Heart right ventricle (tissue), 16 donors: ENCODE measurements at places on chromosomes 2 and 18. TPM values are rescaled to one million over a fixed set of nuclear protein-coding genes. Genes with fewer than 3 reads are reported as not detected.

DNA sequence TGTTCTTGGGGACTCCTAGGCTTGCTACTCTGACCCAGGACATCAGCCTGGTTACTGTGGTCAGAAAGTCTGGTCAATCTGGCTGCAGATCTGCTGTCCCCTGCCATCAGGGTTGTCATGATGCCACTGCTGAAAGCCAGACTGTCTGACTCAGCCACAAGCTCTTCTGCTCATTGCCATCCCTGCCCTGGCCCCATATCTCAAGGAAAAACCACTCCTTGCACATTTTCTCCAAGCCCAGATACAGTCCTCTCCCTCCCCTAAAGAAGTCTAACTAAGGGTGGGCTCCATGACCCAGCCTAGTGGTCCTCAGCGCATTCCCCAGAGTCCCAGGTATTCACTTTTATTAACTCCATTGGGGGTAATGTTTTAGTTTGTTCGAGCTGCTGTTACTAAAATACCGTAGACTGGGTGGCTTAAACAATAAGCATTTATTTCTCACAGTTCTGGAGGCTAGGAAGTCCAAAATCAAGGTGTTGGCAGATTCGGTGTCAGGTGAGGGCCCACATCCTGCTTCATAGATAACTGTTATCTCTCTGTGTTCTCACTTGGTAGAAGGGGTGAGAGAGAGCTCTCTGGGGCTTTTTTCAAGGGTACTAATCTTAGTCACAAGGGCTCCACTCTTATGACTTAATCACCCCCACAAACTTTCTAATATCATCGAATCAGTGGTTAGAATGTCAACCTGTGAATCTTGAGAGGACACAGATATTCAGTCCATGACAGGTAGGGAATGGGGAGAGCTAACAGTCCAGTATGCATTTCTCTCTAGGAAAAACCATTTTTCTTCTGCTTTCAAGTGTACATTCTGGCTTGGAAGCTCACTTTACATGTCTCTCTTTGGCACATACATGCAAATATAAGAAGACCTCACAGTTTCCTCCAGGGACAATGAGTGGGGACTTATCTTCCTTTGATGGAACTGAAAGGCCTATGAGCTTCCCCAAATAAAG is 94.8 kb upstream of the CXCR4 start:
- no peak for DNase-seq
- H3K4me1 ChIP-seq: no peaks in the 10 kb centered on the region
- no peak overlapping the region for H3K27ac ChIP-seq
- no peaks in the 10 kb centered on the region for H3K36me3 ChIP-seq

DNA sequence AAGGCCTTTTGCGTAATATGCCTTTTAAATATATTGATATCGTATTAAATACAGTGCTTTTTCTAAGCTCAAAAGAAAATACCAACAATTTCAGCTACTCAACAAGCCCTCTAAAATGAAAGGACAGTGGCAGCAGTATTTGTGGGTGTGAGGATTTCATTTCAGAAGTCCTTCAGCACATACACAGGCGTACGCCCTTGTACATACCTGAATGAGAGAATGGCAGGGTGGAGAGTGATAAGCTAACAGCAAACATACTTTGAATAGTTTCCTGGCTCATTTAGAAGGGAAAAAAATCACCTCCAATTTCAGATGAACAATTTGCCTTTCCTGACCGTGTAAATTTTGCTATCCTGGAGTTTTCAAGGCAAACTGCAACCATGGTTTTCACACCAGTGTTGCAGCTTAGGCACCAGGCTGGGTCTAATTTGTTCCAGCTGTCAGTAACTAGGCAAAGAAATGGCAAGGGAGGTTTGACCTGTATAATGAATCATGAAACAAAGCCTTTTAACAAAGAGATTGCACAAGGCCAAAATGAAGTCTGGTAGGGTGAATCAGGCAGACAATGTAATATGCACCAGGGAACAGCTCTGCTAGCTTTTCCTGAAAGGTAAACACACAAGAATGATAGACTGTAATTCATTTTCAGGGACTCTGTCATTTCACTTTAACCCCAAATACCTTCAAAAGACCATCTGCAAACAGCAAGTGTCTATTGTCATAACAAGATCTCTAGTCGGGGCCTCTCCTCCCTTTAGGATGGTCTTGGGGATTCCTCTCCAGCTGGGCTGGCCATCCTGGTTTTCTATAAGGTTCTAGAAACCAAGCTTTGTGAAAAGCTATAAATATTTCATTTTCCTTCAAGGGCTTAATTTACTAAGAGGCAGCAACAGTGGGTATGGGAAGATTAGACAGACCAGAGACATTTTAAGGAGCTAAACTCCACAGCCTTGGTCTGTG is 11.5 kb downstream of the ANKRD29 start:
- H3K4me1 ChIP-seq: peaks cover 45% of the 10 kb centered on the region
- H3K27me3 ChIP-seq: no peaks in the 10 kb centered on the region
- no peak for DNase-seq
- H3K27ac ChIP-seq: no peak overlapping the region
- H3K4me3 ChIP-seq: no peak overlapping the region
- no peaks in the 10 kb centered on the region for H3K36me3 ChIP-seq

The LAPTM4A gene
- total RNA-seq: 183 TPM

The REG3G gene
- not detected for total RNA-seq

The ANO7 gene
- total RNA-seq: 2.6 TPM

GRCh38 chr18:74623047-74623816 is 25.6 kb downstream of the ZNF407 start:
- no peak overlapping the region for H3K4me3 ChIP-seq
- no peak for DNase-seq
- no peak overlapping the region for H3K27ac ChIP-seq
- H3K27me3 ChIP-seq: no peaks in the 10 kb centered on the region
- no peaks in the 10 kb centered on the region for H3K36me3 ChIP-seq

- no peaks in the 10 kb centered on the region for H3K4me1 ChIP-seq
- no peak overlapping the region for H3K4me3 ChIP-seq
- no peak for DNase-seq
- no peaks in the 10 kb centered on the region for H3K27me3 ChIP-seq
These were observed 63.3 kb upstream of the GALNT5 start for GRCh38 chr2:157194097-157194688.

GRCh38 chr18:23416298-23416697 is 36.8 kb upstream of the RIOK3 start:
- no peak overlapping the region for H3K4me3 ChIP-seq
- no peaks in the 10 kb centered on the region for H3K4me1 ChIP-seq
- no peak overlapping the region for H3K27ac ChIP-seq
- no peaks in the 10 kb centered on the region for H3K27me3 ChIP-seq
- DNase-seq: no peak

DNA sequence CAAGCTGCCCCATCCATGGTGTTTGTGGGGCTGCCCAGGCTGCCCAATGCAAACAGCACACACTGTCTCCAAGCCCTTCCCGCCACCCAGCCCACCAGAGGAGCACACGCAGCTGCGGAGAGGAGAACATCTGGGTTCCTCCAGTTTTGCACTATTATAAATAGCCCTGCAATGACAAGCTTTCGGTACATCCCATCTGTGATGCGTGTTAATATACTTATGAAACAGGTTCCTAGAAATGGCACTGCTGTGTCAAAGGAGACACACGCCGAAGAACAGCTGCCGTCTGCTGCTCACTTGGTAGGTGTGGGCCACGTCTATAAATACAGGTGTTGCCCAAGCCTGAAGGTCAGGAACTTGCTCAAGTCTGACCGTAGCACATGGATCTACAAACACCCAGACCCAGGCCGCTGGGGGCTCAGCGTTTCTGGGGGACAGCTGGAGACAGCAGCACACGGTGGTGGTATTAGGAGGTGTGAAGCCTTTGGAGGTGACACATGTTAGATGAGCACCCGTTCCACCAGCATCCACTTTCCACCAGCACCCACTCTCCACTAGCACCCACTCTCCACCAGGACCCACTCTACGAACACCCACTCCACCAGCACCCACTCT is 34.3 kb downstream of the PXDN start:
- H3K27me3 ChIP-seq: no peaks in the 10 kb centered on the region
- H3K4me1 ChIP-seq: peaks cover 75% of the 10 kb centered on the region
- no peak overlapping the region for H3K4me3 ChIP-seq
- no peak overlapping the region for H3K27ac ChIP-seq
- no peaks in the 10 kb centered on the region for H3K36me3 ChIP-seq

The CNTNAP5 gene
- total RNA-seq: not detected

The LCT gene
- total RNA-seq: not detected

The SPP2 gene
- not detected for total RNA-seq

The AQP4 gene
- 15.7 TPM for total RNA-seq

GRCh38 chr2:197254776-197255530 is 55.6 kb downstream of the ANKRD44 start:
- peak overlapping the region; percentile 14 for H3K27ac ChIP-seq
- H3K4me1 ChIP-seq: no peaks in the 10 kb centered on the region
- H3K36me3 ChIP-seq: no peaks in the 10 kb centered on the region
- no peaks in the 10 kb centered on the region for H3K27me3 ChIP-seq
- no peak overlapping the region for H3K4me3 ChIP-seq

DNA sequence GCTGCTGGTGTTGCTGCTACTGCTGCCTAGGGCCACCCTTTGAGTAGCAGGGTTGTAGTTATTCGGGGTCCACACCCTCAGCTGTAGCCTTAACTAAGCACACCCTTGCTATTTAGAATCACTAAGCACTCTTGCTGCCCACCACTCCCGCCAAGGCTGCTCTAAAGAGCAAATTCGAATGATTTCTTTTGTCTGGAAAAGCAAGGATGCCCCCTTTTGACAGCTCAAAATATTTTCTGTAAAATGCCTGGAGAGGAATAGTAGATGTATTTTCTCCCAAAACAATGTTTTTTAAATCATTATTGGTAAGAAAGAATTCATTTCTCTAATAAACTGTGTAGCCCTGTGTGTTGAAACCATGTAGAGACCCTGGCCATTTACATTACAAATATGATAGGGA is 80.8 kb upstream of the PAPOLG start:
- no peak overlapping the region for H3K4me3 ChIP-seq
- DNase-seq: no peak
- no peak overlapping the region for H3K27ac ChIP-seq
- no peaks in the 10 kb centered on the region for H3K27me3 ChIP-seq
- no peaks in the 10 kb centered on the region for H3K36me3 ChIP-seq
- no peaks in the 10 kb centered on the region for H3K4me1 ChIP-seq

DNA sequence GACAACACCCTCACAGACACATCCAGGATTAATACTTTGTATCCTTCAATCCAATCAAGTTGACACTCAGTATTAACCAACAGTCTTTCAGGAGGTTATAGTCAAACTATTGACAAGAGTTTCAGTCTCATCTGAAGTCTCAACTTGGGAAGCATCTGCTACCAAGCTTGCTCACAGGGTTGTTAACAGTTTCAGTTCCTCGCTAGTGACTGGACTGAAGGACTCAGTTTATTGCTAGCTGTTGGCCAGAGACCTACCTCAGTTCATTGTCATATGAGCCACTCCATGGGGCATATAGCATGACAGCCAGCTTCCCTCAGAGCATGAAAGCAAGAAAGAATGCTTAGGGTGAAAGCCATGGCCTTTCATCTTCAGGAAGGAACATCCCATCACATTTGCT is 228.6 kb downstream of the EPHA4 start:
- no peak overlapping the region for H3K4me3 ChIP-seq
- no peaks in the 10 kb centered on the region for H3K27me3 ChIP-seq
- no peaks in the 10 kb centered on the region for H3K36me3 ChIP-seq
- H3K27ac ChIP-seq: no peak overlapping the region

DNA sequence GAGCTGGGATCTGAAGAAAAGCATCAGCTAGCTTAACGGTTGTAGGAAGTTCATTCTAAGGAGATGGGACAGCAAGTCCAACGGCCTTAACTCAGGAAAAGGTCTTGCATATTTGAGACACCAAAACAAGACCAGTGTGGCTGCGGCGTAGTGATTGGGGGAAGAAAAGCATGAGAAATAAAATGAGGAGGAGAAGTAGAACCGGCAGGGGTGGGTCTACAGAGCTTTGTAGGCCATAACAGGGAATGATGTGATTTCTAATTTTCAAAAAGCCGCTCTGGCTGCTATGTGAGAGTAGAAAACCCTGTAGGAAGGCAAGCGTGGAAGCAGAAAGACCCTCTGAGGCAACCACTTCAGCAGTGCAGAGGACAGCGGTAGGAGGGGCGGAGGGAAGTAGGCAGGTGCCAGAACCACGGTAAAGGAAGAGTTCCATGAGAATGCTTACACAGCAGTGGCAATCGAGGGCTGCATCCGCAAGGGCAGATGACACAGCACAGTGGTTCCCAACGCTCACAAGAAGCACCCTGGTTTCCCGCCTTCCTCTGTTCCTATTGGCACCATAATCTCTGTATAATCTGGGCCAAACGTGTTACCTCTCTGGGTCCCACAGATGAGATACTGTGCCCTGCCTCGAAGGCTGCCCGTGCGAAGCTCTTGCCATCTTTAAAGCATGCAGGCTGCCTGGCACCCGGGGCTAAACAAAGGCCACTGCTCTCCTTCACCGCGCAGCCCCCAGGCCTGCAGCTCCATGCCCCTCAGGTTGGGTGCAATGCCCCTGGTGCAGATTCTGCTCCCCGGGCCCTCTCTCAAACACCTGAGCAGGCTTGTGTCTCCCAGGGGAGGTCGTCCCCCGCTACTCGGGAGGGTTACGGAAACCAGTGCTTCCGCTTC is 795 bp downstream of the ANKRD39 start:
- H3K27me3 ChIP-seq: no peaks in the 10 kb centered on the region
- H3K36me3 ChIP-seq: peaks cover 12% of the 10 kb centered on the region
- H3K4me3 ChIP-seq: peak overlapping the region; percentile 90
- DNase-seq: no peak
- H3K27ac ChIP-seq: peak overlapping the region; percentile 90

The RBKS gene
- total RNA-seq: 4.4 TPM

GRCh38 chr2:230713331-230714135 is 891 bp downstream of the CAB39 start:
- H3K4me1 ChIP-seq: peaks cover 70% of the 10 kb centered on the region
- peak overlapping the region; percentile 92 for H3K27ac ChIP-seq
- H3K4me3 ChIP-seq: peak overlapping the region; percentile 68
- H3K36me3 ChIP-seq: no peaks in the 10 kb centered on the region
- no peaks in the 10 kb centered on the region for H3K27me3 ChIP-seq
- peak; percentile 39 for DNase-seq

DNA sequence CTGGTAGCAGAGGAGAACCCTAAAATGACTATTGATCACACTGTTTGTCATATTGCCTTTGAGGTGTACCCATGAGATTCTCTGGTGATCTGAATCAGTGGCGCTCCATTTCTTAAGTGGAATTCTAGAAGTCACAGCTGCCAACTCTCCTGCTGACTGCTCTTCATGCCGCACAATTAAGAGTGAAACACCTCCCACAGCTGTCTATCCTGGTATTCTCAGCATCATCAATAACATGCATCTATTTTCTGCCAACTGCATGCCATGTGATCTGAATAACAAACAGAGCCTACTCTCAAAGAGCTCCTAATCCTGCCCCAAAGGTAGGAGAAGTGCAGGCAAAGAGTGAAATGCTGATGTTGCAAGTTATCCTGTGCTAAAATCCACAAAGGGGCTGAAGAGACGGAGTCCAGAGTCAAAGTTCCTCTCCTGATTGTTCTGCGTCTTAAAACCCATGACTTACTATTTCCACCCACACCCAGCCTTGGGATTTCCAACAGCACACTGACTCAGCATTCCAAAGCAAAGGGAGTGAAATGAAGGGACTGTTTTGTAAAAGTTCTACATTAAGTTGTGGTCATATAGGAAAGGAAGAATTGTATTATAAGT is 13.7 kb upstream of the DAPL1 start:
- DNase-seq: no peak
- H3K27me3 ChIP-seq: no peaks in the 10 kb centered on the region
- H3K4me3 ChIP-seq: no peak overlapping the region
- no peak overlapping the region for H3K27ac ChIP-seq

- no peaks in the 10 kb centered on the region for H3K27me3 ChIP-seq
- H3K27ac ChIP-seq: no peak overlapping the region
- DNase-seq: no peak
- H3K4me3 ChIP-seq: no peak overlapping the region
- H3K4me1 ChIP-seq: peaks cover 73% of the 10 kb centered on the region
These were observed 5.3 kb downstream of the CTIF start for GRCh38 chr18:48544116-48544515.
